ENCODE measurements at places on chromosomes 6 and 20. TPM values are rescaled to one million over a fixed set of nuclear protein-coding genes. Genes with fewer than 3 reads are reported as not detected.

The CST4 gene
- total RNA-seq, result not detected

DNA sequence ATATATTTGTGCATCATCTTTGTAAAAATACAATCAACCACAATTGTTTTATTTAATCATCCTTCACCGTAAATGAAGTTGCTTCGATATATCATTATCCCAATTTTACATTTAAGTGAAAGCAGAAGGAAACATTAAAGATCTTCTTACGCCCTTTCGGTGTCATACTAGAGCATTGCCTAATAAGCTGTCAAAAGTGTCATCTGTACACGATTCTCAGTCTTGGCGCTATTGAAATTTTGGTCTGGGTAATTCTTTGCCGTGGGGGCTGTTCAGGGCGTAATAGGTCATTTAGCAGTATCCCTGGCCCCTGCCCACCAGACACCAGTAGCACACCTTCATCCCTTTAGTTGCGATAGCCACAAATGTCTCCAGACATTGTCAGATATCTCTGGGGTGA is 40.4 kb upstream of the TMEM170B start:
- DNase-seq, result no peak

The PDRG1 gene
- total RNA-seq, result 22.5 TPM

GRCh38 chr6:115091461-115091860 is 748.6 kb upstream of the HS3ST5 start:
- no peak for DNase-seq

DNA sequence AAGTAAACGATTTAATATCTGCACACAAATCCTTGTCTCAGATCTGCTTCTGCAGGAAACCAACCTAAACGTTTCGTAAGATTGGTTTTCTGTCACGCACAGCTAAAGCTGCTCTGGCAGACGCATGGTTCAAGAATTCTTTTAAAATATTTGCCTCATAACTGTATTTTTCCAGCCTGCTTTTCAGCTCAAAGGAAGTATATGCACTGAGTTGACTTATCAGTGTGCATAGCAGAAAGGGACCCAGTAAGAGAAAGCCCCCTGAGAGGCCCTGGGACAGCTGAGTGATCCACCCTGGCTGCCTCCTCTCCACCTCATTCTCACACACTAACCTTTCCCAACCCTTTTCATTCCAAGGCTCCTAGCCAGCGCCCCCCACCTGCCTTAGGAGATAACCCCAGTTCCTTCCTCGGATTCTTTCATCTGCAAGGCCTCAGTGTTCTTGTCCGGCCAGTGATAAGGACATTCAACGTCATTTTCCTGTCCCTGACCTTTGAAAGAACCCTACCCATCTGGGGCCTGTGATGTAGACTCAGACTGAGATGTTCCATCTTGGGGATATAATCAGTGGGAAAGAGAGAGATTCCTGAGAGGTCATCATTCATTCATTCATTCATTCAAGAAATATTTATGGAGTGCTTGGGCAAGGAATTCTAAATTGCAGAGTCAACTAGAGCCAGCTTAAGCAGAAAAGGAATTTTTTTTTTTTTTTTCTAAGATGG is 22.4 kb upstream of the SLC9A8 start:
- DNase-seq, result no peak

The MAPK13 gene
- 1.8 TPM for total RNA-seq

The KCNS1 gene
- total RNA-seq, result not detected

GRCh38 chr6:62740171-62740570 is 454.1 kb upstream of the KHDRBS2 start:
- no peak for DNase-seq

GRCh38 chr20:52049001-52049731 is 142.4 kb downstream of the ZFP64 start:
- DNase-seq, result no peak

GRCh38 chr20:46549188-46549972 is 1.1 kb downstream of the OCSTAMP start:
- DNase-seq, result no peak

GRCh38 chr20:16301986-16302385 is 271.3 kb downstream of the KIF16B start:
- no peak for DNase-seq

The HLA-G gene
- 0.70 TPM for total RNA-seq

The CNKSR3 gene
- not detected for total RNA-seq

The AMD1 gene
- total RNA-seq, result 90.0 TPM

DNA sequence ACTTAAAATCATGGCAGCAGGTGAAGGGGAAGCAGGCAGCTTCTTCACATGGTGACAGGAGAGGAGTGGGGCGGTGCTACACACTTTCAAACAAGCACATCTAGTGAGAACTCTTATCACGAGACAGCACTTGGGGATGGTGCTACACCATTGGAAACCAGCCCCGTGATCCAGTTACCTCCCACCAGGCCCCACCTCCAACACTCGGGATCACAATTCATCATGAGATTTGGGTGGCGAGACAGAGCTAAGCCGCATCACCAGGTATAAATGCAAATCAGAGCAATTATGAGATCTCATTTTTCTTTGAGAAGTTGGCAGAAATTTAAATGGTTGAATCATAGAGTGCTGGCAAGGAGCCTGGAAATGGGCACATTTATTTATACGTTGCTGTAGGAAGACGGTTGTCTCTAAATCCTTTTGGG is 31.4 kb downstream of the IGF2R start:
- no peak for DNase-seq

Data from OCI-LY7 (cell line).